H9 (cell line): ENCODE measurements at places on chromosomes 6 and 20.

GRCh38 chr6:6699741-6700367 is 111.3 kb downstream of the LY86 start:
- DNase-seq, result peak; percentile 52

- DNase-seq, result no peak
Measured at GRCh38 chr6:75850026-75850833, 101.2 kb downstream of the MYO6 start.

DNA sequence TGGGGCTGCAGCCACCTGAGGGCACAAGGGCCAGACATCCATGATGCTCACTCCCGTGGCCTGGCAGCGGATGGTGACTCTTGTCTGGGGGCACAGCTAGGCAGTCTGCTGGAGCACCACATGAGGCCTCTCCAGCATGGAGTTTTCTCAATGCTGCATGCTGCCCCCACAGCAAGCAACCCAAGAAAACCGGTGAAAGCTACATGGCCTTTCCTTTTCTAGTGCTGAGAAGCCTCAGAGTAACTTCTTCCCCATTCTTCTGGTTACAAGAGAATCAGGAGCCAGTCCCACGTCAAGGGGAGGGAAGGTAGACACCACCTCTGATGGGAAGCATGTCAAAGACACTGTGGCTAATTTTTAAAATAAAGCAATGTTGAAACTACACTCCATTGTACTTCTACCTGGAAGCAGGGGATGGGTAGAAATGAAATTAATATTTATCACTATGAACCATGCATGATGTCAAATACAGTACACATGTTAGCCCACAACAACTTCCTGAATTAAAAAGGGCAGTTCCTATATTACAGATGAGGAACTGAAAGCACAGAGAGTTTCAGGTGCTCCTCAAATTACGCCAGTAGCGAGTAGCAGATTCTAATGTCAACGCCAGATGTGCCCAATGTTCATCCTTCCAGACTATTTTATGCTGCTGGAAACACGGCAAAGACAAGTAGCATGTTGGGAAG is 101.5 kb downstream of the LAMP5 start:
- no peak for DNase-seq

- peak; percentile 42 for DNase-seq
Measured at GRCh38 chr20:8132484-8133309, 631 bp downstream of the PLCB1 start.

DNA sequence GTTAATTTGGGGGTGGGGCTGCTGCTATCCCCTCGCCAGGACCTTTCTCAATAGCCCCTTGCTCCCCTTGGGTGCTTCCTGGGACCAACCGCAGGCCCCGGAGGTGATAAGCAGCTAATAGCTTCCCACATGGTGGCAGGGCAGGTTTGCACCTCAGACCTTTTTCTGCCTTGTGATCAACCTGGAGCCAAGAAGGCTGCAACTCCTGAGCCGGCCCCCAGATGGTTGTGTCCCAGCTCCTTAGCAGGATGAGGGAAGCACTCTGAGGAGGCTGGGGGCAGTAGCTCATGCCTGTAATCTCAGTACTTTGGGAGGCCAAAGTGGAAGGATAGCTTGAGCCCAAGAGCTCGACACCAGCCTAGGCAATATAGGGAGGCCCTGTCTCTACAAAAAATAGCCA is 85.5 kb downstream of the BMP7 start:
- DNase-seq, result peak; percentile 60

DNA sequence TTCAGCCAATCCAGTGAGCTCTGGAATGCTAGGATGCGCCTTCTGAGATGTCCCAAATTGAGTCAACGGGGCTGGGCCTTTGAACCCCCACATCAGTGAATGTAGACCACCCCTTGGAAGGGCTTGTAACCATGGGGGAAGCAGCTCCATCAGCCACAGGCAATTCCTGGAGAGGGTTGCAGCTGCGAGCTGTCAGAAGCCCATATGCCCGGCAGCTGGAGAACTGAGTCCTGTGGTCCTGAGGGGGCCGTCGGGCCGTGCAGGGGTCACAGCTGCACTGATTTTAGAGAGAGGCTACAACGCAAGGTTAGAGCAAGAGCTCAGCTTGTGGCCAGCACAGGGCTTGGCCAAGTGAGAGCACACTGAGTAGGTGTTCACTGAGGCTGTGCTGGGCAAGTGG is 121.3 kb downstream of the TOX2 start:
- no peak for DNase-seq

GRCh38 chr6:2102316-2102883 is 143.0 kb downstream of the GMDS start:
- DNase-seq, result no peak
